ENCODE measurements at places on chromosomes 1 and 21.

DNA sequence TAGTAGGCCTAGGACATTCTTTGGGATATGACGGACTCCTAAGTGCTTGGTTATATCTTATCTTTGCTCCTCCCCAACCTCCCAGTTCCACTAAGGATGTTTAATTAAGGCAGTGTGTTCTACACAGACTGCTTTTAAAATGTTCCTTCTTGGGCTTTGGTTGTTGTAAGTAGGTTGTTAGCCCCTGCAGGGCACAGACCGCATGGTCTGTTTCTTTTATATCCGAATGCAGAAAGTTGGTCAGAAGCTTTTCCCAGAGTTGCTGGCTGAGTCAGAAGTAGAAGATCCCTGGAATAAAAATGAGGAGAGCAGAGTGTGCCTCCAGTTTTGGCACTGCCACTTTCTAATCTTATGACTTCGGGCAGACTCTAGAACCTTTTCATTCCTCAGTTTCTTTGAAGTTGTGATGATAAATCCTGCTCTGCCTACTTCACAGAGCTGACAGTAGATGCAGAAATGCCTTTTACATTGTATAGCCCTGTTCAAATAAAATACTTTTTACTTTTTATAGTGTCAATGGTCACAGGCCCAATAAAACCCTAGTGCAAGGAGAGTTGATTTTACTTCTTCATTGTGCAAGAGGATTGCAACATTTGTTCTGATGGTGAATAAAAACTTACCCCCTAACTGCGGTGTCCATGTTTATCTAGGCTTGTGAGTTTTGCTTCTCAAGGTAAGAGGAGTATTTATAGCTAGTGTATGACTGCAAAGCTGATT lies 18.4 kb downstream of the FMN2 start:
- no peak for DNase-seq

- DNase-seq, result no peak
Measured at GRCh38 chr1:116412480-116412798, 39.4 kb downstream of the ATP1A1 start.

DNA sequence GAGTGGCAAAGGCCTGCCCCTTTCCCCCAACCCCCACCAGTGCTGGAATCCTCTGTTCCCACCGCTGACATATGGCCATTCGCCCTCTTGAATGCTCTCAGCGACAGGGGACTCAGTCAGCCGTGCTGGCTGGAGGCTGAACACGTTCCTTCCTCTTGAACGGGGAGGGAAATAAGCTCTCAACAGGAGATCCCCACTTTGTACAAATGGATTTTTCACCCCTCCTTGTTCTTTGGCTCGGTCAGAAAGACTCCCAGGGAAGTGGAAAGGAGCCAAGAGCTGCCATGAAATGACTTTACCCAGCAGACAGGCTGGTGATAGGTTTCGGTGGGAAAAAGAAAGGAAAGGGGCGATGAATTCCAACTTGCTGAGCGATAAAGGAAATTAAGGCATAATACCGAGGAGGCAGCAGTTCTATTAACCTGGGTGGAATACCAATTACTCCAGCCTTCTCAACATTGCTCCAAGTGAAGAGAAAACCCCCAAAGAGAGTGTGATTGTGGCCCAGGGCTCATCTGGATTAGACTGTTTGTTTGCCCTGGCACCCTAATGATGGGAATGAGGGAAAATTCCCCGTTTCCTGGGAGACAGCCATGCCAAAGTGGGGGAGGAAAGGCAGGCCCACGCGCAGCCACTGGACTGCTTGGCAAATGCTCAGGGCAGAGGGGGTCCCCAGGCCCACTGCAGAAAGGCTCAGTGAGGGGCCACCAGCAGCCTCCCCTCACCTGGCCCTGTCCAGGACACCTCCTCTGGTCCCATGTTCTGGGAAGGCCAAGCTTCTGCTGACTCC lies 23.9 kb downstream of the LRP8 start:
- DNase-seq, result no peak

GRCh38 chr1:199123615-199124014 lies 484.8 kb downstream of the PTPRC start:
- no peak for DNase-seq

DNA sequence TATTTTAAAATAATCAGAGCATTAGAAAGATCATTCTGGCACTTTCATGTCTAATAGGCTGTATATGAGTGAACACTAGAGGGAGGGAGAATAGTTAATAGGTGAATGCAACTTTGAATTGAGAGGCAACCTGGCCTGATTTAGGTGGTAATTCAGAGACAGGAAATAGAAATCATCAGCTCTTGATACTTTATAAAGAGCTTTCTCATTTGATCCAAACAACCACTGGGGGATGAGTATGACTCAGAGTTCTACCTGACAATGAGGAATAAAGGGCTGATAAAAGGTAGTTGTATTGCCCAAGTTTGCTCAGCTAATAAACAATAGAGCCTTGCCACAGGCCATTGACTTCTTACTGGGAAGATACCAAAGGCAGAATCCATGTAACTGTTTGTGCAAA lies 5.2 kb upstream of the FAM89A start:
- DNase-seq, result no peak

- peak; percentile 39 for DNase-seq
Measured at GRCh38 chr1:109299558-109300343, 7.1 kb downstream of the MYBPHL start.

GRCh38 chr1:5982276-5982675 lies 9.9 kb downstream of the NPHP4 start:
- DNase-seq, result no peak

DNA sequence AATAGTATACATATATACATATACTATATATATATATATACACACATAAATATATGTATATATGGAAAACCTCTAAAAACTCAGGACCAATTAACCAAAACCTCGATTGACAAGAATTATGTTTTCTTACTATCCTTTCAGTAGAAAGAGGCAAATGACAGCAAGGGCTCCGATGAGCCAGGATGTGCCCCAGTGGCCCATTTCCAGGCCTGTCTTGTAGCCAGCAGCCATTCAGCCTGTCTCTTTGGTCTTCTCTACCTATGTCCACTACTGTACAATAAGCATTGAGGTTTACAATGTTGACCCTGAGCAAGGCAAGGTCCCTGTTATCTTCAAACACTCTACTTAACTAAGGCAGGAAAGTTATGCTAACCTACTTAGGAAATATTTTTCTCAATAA lies 9.8 kb downstream of the KCNA2 start:
- no peak for DNase-seq

- no peak for DNase-seq
Measured at GRCh38 chr1:208852911-208853310, 608.7 kb upstream of the PLXNA2 start.

DNA sequence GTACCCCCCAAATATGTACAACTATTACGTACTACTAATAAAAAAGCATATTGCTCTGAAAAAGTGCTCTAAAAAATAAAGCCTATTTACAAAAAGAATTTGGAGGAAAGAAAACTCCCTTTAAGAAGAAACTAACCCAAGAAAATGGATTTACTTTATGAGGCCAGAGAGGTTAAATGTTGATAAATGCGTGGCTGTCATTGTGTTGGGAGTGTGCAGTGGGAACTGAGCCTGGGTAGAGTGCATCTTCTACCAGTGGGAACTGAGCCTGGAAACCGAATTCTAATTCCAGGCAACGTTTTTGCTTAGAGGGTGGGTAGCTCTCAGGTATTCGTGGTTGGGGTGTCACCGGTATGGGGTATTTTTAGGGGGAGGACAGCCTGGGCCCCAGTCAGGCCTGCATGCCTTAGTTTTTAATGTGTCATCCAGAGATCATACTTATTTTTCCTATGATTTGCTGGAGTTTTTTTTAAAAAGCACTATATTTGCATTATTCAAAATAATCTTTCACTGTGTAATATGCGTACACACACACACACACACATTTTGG lies 24.1 kb upstream of the RNF187 start:
- DNase-seq, result no peak

GRCh38 chr21:46498335-46499050 lies 39.8 kb downstream of the DIP2A start:
- no peak for DNase-seq

GRCh38 chr1:209429611-209430010 lies 153.9 kb upstream of the CAMK1G start:
- peak; percentile 60 for DNase-seq

DNA sequence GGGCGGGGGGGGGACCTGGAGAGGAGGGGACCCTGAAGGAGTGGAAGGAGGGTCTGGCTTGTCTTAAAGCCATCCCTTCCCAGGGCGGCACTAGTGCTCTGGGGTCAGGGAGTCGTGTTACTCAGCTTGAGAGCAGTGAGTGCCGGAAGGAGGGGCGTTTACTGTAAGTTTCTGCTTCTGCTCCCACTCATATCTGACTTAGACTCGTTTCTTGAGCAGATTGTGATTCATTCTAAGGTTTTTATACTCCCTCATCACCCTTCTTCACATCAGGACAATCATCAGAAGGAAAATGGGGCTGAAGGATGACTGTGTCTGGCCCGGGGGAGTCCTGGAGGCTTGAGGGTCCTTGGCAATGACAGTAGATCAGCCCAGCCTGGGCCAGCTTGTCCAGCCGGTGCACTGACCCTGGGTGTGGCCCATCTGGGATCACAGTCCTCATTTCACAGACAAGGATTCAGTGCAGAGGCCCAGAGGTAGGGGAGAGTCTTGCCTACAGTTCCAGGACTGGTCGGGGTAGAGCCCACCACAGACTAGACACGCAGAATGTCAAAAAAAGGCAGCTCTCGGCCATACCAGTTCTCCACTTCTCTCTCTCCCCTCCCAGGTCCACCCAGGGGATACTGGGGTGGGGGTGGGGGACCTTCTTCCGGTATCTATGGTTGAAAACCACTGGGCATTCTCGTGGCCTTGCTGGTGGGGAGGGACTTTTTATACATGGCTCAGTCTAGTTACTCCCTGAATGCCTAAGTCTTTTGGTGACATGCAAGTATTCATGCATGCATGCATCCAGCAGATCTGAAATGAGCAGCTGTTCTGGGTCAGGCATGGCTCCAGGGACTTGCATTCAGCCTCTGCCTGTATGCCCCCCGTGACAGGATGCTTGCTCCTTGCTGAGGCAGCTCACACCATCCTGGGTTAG lies 5.1 kb downstream of the TNFRSF8 start:
- DNase-seq, result peak; percentile 17

DNA sequence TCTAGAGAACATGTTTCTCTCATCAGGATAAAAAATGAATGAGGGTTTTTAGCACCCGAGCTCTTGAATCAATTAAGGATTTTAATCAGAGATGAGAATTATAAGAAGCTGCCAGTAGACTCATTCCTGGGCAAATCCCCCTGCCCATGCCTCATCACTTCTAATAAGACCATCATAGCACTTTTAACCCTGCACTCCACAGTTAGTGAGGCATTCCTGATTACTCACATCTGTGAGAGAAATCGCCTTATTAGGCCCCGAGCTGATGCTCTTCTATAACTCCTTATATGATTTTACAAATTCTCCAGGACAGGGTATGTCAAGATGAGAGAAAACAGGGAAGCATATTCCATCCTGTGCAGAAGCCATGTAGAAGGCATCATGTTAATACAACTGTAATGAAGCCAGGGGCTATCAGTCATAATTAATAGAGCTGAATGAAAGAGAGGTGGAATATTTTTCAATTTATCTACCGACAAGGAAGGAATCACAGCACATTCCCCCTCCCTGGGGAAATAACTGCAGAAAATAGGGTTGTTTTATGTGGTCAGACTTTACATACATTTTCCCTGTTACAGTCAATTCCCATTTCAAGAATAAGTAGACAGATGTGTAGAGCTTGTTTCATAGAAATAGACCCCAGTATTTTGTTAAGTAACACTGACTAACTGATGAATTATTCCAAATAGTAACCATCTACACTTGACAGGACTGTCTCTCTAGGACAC lies 272.7 kb downstream of the HHIPL2 start:
- no peak for DNase-seq

Measured in large intestine (tissue), 12 donors.